ENCODE measurements at places on chromosomes 4 and X.

GRCh38 chrX:152819732-152820131 lies 10.8 kb downstream of the CETN2 start:
- DNase-seq = no peak

GRCh38 chr4:40923316-40924095 lies 173.8 kb downstream of the NSUN7 start:
- DNase-seq = no peak

- no peak for DNase-seq
Observed at GRCh38 chrX:10615931-10616774, 4.2 kb downstream of the MID1 start.

DNA sequence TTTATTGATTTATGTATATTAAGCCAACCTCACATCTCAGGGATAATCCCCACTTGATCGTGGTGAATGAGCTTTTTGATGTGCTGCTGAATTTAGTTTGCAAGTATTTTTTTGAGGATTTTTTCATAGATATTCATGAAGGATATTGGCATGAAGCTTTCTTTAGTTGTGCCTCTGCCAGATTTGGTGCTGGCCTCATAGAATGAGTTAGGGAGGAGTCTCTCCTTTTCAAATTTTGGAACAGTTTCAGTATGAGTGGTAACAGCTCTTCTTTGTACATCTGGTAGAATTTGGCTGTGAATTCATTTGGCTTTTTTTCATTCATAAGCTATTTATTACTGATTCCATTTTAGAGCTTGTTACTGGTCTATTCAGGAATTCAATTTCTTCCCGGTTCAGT lies 197.2 kb upstream of the NDST4 start:
- DNase-seq = no peak

GRCh38 chr4:108213308-108213707 lies 44.6 kb upstream of the LEF1 start:
- no peak for DNase-seq

GRCh38 chr4:119980456-119980855 lies 86.2 kb downstream of the MAD2L1 start:
- no peak for DNase-seq

DNA sequence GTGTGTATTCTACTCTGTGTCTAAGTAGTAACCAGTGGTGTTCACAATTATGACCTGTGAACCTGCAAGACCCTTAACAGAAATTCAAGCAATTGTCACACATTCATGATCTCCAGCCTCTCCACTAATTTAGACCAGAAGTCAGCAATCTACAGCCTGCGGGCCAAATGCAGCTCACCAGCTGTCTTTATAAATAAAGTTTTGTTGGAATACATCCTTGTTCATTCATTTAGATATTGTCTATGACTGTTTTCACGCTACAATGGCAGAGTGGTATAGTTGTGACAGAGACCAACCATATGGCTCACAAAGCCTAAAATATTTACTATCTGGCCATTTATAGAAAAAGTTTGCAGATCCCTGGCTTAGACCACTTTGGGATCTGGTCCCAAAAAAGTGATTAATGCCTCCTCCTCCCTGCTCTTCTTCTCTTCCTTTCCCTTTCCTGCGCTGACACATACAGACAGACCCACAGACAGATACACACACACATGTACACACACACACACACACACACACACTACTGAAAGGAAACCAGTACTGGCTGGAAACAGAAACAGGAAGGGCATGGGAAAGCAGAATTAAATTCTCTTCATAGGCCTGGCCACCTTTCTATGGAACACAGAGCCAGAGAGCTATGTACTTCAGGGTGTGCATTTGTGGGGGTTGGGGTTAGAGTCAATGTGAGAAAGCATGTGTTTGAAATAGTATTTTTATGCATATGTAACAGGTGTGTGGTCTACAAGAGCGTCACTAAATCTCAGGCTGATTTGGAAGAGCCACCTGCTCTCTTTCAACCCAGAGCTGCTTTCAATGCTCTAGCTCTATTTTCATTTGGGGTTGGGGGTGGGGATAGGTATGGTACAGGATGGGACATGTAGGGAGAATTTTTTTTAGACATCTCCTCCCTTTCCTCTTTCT lies 49.7 kb upstream of the TMEM164 start:
- DNase-seq = no peak

- no peak for DNase-seq
Observed at GRCh38 chr4:118776157-118776954, 59.6 kb downstream of the SEC24D start.

GRCh38 chrX:116272322-116272721 lies 101.8 kb downstream of the AGTR2 start:
- no peak for DNase-seq

- DNase-seq = no peak
Observed at GRCh38 chrX:121836000-121836399, 788.6 kb downstream of the GLUD2 start.

Data from cortex of kidney (tissue), 1 donor.